ENCODE measurements at places on chromosomes 16 and 17.

DNA sequence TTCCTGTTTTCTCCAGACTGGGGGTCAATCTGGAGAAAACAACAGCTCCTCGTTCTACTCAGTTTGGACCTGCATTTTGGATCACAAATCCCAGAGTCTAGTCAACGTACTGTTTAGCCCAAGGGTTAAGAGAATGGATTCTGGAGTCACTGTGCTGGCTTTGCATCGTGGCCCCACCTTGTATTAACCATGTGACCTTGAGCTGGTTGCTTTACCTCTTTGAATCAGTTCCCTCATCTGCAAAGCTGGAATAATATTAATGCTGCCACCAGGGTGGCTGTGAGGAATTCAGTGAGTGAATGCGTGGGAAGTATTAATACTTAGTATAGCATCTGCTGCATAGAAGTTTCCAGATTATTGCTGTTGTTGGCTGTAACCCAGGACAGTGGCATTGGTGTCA is 11.3 kb upstream of the DHRS7C start:
- DNase-seq, result no peak

DNA sequence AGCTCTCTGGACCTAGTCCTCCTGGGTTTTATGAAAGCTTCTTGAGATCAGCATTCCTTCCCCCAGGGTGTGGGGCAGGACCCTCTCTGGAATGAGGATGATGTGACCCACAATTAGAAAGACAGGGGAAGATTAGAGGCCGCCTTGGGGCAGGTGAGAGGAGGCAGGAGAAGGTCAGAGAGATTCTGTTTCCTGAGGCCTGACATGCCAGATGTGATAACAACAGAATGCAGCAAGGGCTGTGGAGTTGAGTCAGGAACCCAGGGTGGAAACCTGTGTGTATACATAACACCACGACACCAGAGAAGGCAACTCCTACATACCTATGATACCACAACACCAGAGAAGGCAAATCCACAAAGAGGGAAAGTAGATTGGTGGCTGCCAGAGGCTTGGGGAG is 5.4 kb upstream of the SLC5A10 start:
- DNase-seq, result no peak

GRCh38 chr16:51152691-51153576 is 1.9 kb upstream of the SALL1 start:
- no peak for DNase-seq

DNA sequence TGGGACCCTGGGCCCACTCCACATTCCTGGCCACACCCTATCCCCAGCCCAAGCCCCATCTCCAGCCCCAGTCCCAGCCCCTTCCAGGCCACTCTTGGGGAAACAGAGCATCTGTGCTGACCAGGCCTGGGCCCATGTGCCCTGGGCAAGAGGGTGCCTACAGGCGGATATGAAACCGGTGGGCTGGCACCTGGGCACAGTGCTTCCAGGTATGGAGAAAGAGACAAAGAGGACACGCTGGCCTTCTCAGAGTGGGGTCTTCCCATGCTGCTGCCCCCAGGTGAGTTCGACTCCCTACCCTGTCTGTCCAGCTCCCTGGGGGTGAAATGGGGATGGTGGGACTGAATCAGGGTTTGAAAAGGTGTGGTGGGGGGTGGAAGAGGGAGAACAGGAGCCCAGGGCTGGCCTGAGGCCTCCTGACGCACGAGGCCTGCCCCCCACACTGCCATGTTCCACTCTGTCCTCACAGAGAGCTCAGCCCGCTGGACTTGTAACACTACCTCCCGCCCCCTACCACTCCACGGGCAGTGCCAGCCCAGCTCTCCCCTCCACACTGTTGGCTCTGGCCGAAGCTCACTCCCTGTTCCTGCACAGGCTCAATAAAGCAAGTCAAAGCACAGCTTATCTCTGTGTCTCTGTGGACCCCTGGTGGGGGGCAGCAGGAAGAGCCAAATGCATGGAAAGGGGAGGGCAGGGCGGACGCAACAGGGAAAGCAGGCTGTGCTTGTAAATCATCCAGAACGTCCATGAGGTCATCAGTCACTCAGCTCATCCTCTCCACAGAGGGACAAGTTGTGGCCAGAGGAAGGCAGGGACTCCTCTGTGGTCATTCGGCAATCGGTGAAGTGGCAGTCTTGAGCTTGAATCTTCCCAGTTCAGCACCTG is 71.1 kb upstream of the TMEM97 start:
- no peak for DNase-seq

DNA sequence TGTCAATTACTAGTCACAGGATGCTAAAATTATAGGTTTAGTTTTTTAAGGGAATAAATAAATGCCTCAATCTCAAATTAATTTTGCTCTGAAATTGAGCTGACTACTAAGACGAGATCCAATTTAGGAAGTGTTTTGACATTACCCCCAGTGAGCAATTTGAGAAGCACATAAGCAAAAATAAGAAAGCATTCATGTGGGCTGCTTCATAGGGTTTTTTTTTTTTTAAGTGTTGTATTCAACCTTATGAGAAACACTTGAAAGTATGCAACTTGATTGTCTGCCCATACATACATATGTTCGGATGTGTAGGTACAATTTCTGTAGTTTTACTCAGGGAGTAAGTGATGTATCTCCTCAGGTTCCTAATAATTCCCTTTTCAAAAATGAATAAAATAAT is 77.6 kb downstream of the PRKCA start:
- DNase-seq, result no peak

- DNase-seq, result no peak
Observed at GRCh38 chr17:5437721-5438317, 1.1 kb downstream of the C1QBP start.

GRCh38 chr16:70663524-70664324 is 17.4 kb downstream of the IL34 start:
- no peak for DNase-seq

- DNase-seq, result no peak
Observed at GRCh38 chr17:28059675-28060074, 17.2 kb downstream of the NLK start.

DNA sequence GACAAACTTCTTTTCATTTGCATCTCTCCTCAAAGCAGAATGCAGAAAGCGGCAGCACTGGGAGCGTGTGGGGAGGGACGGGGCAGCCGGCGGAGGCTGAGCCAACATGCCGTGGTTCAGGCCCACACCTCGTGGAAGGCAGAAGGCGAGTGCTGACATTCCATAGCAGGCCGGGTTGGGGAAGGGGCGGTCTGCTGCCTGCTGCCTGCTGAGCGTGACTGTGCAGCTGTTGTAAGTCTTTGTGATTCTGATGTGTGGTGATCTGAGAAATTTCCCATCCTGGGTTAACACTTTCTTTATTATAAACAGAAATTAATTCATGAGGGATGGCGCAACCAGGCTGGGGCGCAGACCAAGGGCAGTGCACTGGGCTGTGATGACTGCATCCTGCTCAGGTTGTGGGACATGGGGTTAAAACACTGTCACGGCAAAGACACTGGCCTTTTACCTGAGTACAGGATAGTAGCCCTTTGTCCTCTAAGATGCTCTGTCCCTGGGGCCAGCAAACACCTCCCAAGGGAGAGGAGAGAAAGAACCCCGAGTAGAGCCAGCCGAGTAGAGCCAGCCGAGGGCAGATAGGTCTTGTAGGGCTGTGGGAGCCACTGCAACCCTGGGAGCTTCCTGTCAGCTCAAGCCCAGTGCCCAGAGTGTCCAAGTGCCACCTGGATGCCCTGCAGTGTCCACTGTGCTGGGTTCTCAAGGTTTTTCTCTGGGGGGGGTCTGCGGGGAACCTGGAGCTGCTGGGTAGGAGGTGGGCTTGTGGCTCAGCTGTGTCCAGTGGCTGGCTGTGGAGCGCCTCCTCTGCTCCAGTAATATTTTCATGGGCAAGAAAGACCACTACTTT is 8.8 kb upstream of the DNASE1 start:
- DNase-seq, result no peak

GRCh38 chr17:39639043-39639442 is 2.1 kb downstream of the STARD3 start:
- no peak for DNase-seq

- DNase-seq, result no peak
Observed at GRCh38 chr16:68273896-68274295, 9.6 kb downstream of the SLC7A6 start.

DNA sequence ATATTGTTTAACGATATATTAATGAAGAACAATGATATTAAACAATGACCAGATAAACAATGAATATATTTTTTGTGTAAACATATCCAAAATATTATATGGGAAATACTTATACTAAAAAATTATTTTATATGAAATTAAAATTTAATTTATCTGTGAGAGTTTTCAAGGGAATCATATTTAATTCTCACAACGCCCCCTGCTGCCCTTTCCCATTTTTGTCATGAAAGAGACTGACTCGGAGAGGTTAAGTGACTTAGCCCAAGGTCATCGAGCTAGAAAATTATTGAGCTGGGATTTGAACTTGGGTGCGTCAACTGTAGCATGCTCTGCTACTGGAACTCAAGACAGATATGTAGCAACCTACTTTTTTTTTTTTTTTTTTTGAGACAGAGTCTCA is 7.2 kb upstream of the MYCBPAP start:
- no peak for DNase-seq

- no peak for DNase-seq
Observed at GRCh38 chr16:73064212-73064993, 16.5 kb upstream of the ZFHX3 start.

- no peak for DNase-seq
Observed at GRCh38 chr17:40034426-40035161, 19.4 kb downstream of the CSF3 start.

GRCh38 chr17:51685287-51685909 is 425.1 kb downstream of the UTP18 start:
- no peak for DNase-seq

DNA sequence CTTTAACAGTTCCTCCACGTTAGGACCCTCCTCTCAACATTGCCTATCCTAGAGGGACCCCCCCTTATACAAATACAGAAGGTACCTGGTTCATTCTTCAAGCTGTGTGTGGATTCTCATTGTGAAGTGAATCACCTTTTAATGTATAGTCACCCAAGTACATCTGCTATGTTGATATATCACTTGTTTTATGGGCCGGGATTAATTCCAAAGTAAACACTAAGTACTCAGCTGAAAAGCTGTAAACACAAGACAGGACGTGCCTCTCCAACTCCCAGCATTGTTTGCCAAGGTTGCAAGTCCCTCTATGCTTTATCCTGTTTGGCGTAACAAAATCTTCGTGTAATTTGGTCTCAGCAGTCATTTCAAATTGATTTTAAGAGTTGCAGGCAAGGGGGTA is 123.6 kb downstream of the RBFOX1 start:
- no peak for DNase-seq

DNA sequence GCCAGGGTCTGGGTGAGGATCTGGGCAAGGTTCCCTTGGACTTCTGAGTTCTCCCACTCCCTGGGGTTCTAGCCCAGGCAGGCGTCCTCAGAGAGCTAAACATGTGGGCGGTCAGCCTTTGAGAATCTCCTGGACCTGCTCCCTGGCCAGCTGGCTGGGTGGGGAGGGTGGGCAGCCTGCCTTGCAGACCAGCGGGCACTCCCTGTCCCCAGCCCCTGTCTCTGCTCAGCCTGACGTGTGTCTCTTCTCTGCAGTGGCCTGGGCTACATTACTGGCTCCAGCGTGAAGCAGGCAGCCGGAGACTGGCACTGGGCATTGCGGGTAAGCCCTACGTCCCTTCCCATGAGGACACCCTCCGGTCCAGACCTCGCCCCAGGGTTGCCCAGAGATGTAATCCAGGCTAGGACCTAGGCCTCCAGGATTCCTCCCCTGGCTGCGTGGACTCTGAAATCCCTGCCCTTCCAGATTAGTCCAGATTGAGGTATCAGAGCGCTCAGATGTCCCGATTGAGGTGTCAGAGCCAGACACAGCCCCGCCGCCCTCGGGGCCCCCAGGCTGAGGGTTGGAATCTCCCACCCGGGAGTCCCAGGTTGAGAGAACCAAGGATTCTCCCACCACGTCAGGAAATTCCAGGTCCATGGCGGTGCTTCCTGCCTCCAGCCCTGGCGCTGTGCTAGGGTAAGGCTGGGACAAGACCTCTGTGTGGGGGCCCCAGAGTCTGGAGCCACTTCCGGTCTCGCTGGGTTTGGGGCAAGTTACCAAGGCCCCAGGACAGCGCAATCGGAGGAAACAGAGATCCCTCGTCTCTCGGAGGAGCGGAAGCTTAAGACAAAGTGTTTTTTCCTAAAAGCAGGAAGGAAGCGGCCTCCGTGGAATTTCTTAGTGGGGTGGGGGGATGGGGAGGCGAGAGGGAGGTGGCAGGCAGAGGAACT is 24.1 kb downstream of the MYBBP1A start:
- DNase-seq, result peak; percentile 78

DNA sequence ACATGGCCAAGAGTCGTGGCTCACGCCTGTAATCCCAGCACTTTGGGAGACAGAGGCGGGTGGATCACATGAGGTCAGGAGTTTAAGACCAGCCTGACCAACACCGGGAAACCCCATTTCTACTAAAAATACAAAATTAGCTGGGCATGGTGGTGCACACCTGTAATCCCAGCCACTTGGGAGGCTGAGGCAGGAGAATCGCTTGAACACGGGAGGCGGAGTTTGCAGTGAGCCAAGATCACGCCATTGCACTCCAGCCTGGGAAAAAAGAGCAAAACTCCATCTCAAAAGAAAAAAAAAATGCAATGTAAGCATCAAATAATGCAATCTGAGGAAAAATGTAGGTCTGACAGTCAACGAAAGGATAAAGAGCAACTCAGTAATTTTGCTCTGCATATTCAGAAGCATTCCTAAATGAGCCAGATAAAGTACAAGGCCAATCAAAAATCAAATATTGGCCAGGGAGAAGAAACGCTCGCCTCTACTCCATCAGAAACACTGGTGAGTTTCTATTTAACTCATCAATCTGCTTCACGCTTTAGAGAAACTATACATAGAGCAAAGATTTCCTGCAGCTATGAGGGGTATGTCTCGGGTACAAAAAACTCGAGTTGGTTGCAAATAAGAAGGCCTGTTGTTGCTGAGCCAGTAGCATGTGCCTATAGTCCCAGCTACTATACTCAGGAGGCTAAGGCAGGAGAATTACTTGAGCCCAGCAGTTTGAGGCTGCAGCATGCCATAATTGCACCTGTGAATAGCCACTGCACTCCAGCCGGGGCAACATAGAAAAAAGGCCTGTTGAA is 3.7 kb downstream of the TXNDC11 start:
- no peak for DNase-seq

GRCh38 chr17:14340857-14341754 is 40.2 kb downstream of the HS3ST3B1 start:
- no peak for DNase-seq

GRCh38 chr16:62701426-62701825 is 665.2 kb upstream of the CDH8 start:
- no peak for DNase-seq

DNA sequence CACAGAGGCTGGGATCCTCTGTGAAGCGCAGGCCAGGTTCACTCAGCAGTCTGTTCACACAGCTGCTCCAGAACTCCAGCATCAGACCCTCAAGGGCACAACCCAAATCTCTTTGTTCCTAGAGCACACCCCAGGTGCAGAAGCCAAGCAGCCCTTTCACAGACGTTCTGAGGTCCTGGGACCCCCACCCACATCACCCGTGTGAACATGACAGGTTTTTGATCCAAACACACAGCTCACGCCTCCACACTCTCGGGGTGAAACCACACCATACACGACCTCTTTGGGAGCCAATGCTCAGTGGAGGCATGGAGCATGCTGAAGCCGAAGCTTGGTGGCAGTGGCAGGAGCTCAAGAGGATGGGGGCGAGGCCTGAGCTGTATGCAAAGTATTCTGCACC is 97.4 kb downstream of the ZNF778 start:
- no peak for DNase-seq

GRCh38 chr16:700684-701584 is 4.7 kb downstream of the FBXL16 start:
- DNase-seq, result peak; percentile 77
